Right cardiac atrium (tissue), 5 donors: ENCODE measurements at places on chromosomes 12 and 14.

- no peak for DNase-seq
These were observed 4.9 kb downstream of the CDC42BPB start for GRCh38 chr14:103052407-103052806.

GRCh38 chr14:75322746-75323145, 44.1 kb downstream of the FOS start:
- DNase-seq, result no peak

- DNase-seq, result no peak
These were observed 8.1 kb downstream of the AVIL start for GRCh38 chr12:57810450-57810849.

DNA sequence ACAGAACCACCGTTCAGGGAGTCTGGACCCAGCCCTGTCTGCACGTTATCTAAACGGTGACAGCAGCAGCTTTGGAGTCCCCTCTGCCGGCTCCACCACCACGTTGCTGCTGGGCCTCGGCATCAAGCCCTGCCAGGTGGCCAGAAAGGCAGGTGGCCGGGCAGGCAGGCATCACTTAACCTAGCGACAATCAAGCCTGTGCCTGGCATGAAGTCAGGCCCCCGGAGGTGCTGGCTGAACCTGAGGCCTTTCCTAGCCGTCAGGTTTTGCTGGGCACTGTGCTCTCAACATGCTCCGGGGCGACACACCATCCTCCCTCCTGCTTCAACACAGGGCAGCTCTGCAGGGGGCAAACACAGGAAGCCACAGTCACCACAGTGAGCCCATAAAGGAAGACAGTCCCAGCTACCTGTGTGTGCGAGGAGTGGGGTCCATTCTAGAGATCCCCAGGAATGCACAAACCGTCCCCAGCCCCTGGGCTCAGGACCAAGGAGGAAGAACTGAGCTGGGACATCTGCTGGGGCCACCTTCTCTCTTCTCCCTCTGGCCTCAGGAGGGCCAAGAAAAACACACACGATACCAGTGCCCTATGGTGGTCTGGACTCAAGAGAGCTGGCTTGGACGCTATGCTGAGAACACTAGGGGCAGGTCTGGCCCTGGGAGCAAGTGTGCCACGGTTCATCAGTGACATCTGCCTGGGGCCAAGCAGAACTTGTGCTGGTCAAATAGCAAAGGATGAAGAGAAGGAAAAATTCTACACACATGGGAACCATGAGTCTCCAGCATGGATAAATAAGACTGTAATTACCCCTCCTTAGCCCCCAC, 44.7 kb downstream of the CCDC88C start:
- DNase-seq, result no peak

DNA sequence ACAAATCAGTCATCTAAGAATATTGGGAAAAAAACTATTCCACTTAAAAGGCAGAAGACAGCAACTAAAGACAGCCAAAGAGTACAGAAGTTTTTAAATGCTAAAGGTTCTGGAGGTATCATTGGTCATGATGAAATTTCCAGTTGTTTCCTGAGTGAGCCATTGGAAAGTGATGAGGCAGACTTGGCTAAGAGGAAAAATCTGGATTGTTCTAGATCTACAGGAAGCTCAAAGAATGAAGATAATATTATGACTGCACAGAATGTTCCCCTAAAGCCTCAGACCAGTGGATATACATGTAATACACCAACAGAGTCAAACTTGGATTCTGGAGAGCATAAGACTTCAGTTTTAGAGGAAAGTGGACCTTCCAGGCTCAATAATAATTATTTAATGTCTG, 22.8 kb downstream of the GALNT4 start:
- DNase-seq, result no peak

GRCh38 chr12:66662729-66663128, 16.1 kb downstream of the GRIP1 start:
- DNase-seq, result no peak

- no peak for DNase-seq
These were observed 177.7 kb upstream of the RASSF8 start for GRCh38 chr12:25780771-25781170.
